ENCODE measurements at places on chromosomes 3 and 15.

GRCh38 chr3:54257125-54257720, 134.9 kb downstream of the CACNA2D3 start:
- DNase-seq = no peak

GRCh38 chr3:159839561-159840379, 148.9 kb upstream of the IL12A start:
- no peak for DNase-seq

DNA sequence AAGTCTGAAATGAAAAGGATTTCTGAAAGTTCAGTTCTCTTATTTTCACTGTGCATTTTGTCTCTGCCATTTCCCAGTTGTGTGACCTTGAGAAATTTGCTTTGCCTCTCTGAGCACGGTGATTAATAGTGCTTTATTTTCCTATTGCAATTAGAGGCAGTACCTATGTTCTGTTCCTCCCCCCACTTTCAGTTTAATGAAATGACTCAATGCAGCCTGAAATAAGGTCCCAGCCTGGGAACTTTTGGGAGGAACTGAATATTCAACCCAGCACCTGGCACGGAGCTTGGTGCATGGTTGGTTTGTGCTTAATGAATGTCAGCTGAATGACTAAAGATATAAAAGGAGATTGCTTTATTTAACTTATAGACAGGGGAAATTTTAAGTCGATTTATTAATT, 352.6 kb downstream of the PDCD6IP start:
- DNase-seq = no peak

- DNase-seq = peak; percentile 50
These were observed 30.3 kb downstream of the UMPS start for GRCh38 chr3:124760601-124761000.

GRCh38 chr3:134827213-134827612, 32.2 kb downstream of the EPHB1 start:
- DNase-seq = no peak

Data from SK-MEL-5 (cell line).